Keratinocyte (primary cell): ENCODE measurements at places on chromosomes 7 and 10. TPM values are rescaled to one million over a fixed set of nuclear protein-coding genes. Genes with fewer than 3 reads are reported as not detected.

The MMRN2 gene
- polyA plus RNA-seq, result 11.7 to 13.9 TPM (median 13.8 TPM) in 3 replicates

The OR6B1 gene
- polyA plus RNA-seq, result not detected in 3 replicates

The GHRHR gene
- not detected in 3 replicates for polyA plus RNA-seq

The ERVW-1 gene
- polyA plus RNA-seq, result not detected in 3 replicates

The RSPH10B2 gene
- 0.01 to 0.03 TPM in 2 of 3 replicates, not detected in the other for polyA plus RNA-seq

The PNLIPRP3 gene
- polyA plus RNA-seq, result 64.5 to 120 TPM (median 117 TPM) in 3 replicates

DNA sequence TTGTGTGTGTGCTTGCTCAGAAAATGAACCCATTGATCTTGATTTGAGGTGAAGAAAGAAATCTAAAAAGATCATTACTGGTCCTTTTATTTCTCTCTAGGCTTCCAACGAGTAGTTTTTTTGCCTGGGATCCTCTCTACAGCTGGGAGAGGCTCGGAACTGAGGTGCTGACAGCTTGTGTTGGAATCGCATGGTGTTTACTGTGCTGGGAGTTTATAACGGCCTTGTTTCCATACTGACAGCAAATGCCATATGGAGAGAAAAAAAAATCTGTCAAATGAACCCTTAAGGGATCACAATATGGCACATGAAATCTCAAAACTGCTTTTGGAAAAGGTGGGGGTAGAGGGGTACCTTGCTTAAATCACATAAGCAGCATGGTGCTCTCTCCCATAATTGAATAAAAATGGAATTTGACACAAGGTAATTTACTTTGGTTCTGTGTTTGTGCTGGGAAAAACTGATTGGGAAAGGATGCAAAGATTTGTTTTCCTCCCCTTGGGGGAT lies 165.0 kb downstream of the RGS10 start:
- DNase-seq, result no peak
